ENCODE measurements at places on chromosomes 12 and 14.

GRCh38 chr12:31897781-31898503 lies 61.3 kb upstream of the RESF1 start:
- no peak for DNase-seq

DNA sequence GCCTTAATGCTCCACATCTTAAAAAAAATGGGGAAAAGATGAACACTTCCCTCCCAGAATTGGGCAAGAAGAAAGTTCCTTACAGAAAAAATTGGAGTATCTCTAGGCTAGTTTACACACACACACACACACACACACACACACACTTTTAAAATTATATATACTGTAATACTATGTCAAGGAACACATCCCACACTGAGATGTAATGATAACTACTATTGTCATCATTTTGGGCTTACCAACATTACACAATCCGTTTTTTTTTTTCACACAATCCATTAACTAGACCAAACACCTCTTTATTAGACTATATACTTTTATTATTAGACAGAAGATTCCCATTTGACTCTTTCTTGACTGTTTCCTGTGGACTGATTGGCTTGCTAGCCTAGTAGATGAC lies 2.5 kb downstream of the LTBR start:
- no peak for DNase-seq

GRCh38 chr12:130298322-130299021 lies 39.2 kb upstream of the PIWIL1 start:
- no peak for DNase-seq

DNA sequence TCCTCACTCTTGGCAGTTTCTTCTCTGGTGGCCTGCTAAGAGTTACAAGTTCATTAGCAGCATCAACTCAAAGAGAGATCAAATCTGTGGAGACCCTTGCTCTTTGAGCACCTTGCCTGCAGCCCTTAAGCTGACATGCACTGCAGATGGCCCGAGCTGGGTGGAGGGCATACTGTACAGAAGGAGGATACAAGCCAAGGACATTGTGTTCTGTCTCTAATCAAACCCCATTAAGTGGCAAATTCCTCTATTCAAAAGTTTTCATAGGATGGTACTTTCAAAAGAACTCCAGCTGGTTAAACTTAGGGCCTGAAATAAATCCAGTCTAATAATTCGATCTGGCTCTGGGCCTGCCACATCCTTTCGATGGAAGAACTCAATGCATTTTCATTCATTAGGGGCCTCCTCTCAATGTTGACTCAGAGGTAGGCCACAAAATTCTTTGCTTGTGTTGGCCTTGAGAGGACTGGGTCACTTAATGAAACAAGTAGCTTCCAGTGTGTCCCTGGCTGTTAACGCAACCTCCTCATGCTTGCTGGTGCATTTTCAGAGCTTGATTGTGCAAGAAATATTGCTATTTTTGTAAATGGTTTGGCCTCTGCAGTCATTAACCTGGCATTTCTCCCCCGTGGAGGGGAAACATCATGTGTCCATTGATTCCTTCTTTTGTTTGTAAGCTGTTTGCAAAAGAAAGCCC lies 318.2 kb downstream of the NUAK1 start:
- no peak for DNase-seq

GRCh38 chr12:111169456-111169855 lies 199.4 kb downstream of the PHETA1 start:
- DNase-seq, result no peak
